Spleen (tissue), 13 donors: ENCODE measurements at places on chromosomes 1 and 21. TPM values are rescaled to one million over a fixed set of nuclear protein-coding genes. Genes with fewer than 3 reads are reported as not detected.

- peak; percentile 70 for DNase-seq
Observed at GRCh38 chr1:44828841-44829440, 14.1 kb downstream of the PTCH2 start.

DNA sequence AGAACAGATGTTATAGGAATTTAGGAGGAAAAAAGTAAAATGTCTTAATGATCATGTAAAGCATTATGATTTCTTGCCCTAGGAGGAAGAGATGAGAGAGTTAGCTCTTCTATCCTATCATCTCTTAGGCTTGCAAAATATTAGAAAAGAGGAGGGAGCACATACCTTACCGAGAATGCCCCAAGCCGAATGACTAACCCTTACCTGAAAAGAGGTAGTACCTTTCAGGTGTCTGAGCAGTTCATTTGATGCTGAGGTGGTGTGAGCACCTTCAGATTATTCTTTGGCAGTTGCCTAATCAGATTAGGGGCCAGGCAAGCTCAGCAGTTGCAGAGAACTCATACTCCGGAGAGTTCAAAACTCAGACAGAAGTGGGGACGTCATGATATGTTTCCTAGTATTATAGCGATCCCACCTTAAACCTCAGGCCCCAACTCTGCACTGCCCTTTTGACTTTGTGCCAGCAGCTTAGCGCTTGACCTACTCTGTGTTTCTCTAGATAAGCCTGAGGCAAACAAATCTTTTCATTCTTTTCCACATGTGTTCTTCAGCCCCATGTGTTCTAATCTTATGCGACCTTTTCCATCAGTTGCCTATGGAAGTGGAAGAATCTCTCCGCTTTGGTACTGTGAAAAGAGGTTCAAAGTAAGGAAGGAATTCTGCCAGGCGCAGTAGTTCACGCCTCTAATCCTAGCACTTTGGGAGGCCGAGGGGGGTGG is 52.5 kb downstream of the ATP2B4 start:
- DNase-seq: no peak

Gene RUNX3
- 76.3 TPM for total RNA-seq

DNA sequence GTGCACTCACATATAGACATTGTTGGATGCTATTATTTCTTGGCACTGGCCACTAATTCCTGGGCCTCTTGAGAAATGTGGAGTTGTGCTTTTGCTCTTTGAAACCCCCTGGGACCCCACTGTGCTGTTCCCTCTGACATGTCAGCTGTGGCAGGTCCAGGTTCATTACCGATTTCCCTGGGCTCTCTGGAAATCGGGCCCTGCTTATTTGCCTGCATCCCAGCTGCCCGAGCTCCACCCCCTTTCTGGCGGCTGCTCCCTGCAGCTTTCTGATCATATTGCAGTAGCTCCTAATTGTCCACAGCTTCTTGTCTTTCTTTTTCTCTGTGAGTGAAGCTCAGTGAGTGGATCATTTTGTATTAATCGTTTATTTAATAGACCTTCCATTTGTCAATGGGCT is 183.7 kb upstream of the FAM78B start:
- no peak for DNase-seq

GRCh38 chr1:25049190-25049589 is 119.1 kb upstream of the RUNX3 start:
- DNase-seq: no peak

DNA sequence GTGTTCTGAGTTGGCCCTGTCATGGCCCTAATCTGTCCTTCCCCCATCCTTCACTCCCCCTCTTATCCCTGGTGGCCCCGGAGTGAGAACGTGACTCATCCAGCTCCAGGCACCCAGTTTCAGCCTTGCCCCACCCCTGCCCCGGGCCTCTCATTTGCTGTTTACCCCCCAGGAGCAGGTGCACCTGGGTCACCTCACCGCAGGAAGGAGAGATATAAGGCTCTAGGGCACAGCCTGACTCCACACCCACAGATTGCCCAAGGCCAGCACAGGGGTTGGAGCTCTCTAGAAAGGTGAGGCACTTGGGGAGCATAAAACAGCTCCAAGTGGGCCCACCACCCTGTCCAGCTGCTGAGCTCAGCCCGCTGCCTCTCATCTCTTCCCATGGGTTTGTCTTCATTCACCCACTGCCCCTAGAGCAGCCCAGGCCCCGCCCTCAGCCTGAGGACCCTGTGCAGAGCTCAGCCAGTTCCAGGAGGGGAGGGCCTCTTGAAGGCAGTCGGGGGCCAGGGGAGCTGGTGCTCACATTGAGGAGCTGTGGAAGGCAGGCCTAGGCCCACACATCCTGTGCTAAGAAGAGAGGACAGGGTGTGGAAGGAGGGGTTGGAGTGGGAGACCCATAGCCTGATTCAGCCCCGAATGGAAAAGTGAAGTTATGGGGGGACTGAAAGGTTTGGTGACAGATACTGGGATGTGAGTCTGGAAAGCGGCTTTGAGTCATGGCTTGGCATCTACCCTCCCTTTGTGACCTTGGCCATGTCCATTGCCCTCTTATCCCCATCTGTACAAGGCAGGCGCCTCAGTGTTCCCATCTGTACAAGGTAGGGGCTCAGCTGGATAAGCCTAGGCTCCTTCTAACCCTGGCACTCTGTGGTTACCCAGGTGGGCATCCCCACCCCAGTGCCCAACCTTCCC is 16.1 kb upstream of the GPR37L1 start:
- no peak for DNase-seq

GRCh38 chr1:22420455-22421053 is 31.1 kb upstream of the ZBTB40 start:
- DNase-seq: peak; percentile 88

DNA sequence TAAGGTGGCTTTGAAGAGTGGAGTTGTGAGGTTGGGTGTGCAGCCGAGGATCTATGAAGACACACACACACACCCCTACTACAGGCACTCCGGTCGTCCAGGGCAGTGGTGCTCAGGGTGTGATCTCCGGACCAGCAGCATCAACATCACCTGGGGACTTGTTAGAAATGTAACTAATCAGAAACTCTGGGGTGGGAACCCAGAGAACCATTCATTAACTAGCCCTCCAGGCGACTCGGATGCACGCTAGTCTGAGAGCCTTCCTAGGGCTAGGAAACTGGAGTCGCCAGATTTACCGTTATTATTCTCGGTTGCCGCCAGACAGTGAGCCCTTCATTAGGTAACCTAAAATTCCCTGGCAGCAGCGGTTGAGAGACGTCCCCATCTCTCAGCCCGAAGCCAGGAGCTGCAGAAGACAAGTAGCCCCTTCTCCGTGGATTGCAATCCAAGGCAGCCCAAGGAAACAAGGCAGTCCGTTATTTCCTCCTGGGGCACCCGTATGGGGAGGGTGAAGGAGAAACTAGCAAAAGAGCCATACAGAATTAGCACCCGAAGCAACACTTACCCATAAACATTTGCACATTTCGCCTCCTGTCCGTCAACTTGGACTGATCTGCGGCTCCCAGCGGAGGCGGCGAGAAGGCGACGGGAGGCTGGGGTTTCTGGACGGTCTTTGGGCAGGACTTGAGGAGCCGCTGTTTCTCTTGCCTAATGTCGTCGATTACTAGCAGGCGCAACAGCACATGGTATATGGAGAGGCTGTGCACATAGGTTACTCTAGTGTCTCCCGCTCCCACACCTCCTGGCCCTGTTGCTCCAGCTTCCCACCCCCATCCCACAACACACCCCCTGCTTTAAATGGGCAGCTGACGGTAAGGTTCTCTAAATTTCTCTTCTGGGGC is 2.9 kb upstream of the CCN1 start:
- no peak for DNase-seq

Gene EFNA3
- total RNA-seq: not detected

Gene CDC14A
- 31.3 TPM for total RNA-seq

Gene SLC9C2
- total RNA-seq: 0.29 TPM

- no peak for DNase-seq
Observed at GRCh38 chr1:108845446-108845845, 11.4 kb downstream of the AKNAD1 start.

GRCh38 chr21:26377111-26377694 is 195.9 kb downstream of the CYYR1 start:
- DNase-seq: no peak

Gene SMPDL3B
- 1.1 TPM for total RNA-seq

DNA sequence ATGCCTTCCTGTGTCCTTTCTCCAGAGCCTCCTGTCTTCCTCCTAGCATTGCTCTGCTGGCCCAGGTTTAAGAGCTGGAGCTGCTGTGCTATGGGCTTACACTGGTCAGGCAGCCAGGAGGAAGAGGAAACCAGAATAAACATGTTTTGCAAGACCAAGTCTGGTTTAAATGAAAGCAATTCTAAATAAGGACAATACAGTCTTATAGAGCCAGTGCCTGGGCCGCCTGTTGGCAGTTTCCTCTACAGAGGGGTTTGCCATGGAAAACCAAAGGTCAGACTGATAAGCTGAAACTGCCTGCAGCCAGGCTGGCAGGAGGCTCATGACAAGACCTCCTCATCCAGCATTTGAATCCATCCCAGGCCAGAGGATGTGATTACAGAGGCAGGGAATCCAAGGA is 92.9 kb upstream of the FGGY start:
- no peak for DNase-seq

- no peak for DNase-seq
Observed at GRCh38 chr1:189657715-189658114, 819.9 kb downstream of the BRINP3 start.

- peak; percentile 81 for DNase-seq
Observed at GRCh38 chr21:32413015-32413504, 554 bp downstream of the EVA1C start.

DNA sequence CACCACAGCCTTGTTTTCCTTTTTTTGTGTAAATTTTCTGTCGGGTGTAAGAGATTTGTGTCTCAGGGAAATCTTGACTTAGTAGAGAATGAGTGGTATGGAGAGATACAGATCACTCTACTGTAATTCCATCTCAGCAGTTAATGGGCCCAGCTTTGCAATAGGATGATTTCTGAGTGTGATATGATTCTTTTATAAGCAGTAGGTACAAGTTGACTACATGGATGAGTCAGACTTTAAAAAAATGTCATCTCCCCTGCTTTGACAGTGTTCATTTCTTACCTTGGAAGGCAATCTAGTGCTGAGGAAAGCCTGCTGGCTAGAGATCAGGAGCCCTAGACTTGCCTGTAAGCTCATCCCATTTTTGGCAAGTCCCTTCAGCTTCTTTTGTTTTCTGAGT is 261.9 kb downstream of the RYR2 start:
- no peak for DNase-seq

- no peak for DNase-seq
Observed at GRCh38 chr1:172006660-172007059, 165.4 kb downstream of the DNM3 start.

DNA sequence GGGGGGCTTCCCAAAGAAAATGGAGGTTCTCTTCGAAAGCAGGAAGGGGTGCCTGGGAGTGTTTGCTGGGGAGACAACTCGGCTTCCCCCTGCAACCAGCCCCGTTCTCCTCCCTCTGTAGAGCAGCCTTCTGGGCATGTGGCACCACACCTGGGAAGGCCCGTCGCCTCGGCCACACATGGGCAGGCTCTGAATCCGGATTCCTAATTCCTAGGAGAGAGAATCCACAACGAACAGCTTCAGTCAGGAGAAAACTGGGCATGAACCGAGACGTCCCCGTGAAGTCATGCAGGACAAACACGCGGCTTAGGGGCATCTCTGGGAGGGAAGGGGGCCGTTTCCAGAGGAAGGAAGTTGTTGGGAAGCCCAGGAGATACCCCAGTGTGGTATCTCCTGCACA is 224.5 kb downstream of the KAZN start:
- no peak for DNase-seq

DNA sequence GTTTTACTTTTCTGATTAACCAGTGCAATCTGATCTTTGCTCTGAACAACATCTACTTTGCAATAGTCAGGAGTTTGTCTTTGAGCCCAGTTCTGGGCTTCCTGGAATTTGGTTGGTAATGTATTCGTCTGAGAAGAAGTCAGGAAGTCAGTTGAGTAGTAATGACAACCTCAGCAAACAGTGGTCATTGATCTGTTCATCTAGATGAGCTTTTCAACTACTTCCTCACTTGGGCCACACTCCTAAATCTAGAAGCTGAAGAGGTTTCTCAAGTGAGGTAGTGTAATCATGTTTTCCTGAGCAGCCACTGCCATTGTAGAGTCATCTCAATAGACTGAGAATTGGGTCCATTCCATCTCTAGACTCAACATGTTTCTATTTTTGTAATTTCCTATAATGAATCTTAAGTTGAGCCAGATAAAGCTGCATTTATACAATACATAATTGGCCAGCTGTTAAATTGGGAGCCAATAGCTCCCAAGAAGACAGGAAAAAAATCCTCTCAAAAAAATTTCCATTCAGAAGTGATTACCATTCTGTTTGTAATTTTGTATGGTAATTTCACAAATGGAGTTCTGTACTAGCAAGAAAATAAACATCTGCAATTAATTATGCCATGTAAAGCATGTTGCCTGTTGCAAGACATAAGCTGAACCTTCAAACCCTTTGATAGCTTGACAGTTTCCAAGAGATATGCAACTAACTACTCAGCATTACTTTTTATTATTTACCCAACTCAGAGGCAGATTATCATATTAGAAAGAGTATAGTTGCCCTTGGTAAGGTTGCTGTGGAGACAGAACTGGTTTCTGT is 49.6 kb downstream of the WDR64 start:
- DNase-seq: no peak

DNA sequence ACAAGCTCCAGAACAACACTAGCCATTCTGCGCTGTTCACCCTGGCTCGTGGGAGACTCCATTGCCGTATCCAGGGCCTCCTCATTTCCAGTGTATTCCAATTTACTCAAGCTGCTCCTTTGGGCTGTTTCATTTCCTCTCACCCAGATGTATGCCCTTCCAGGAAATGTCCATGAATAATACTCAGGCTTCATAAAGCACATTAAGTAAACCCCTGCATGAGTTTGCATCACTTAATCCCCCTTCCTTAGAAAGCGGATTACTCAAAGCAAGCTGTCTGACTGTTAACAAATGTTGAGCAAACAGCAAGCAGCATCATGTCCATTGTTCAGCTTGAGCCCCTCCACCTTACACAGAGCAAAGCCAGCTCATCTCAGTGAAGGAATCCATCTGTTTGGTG is 403.6 kb upstream of the PBX1 start:
- no peak for DNase-seq

- DNase-seq: no peak
Observed at GRCh38 chr1:93114391-93114790, 35.3 kb downstream of the MTF2 start.

DNA sequence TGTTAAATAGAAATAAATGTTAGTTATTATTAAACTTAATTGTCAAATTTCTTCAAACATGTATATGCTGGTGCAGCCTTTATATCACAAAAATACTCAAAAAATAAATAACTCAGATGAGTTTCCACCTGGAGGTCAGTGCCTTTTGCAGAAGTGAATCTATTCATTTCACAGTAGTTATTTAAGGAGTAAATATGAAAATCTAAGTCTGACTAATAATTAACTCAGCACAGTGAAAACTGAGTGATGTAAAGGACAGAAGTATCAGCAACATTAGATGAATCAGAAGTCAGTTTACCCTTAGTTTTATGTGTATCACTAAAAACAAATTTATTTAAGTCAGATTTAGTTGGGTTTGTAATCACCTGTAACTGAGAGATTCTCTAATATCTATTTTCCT is 2135.4 kb downstream of the MRPL39 start:
- no peak for DNase-seq

- no peak for DNase-seq
Observed at GRCh38 chr1:18805925-18806849, 53.3 kb downstream of the TAS1R2 start.

Gene CD160
- 7.3 TPM for total RNA-seq

Gene LDLRAD2
- 1.9 TPM for total RNA-seq
